Regular cardiac myocyte (primary cell): ENCODE measurements at places on chromosomes 3 and 15. TPM values are rescaled to one million over a fixed set of nuclear protein-coding genes. Genes with fewer than 3 reads are reported as not detected.

Gene NRG4
- total RNA-seq, result 0.56 TPM in 1 of 2 replicates, not detected in the other

Gene PRKCI
- total RNA-seq, result 50.4 and 84.6 TPM in 2 replicates

Gene IFT57
- total RNA-seq, result 44.3 and 64.0 TPM in 2 replicates

Gene MEGF11
- total RNA-seq, result not detected in 2 replicates

Gene FSTL1
- total RNA-seq, result 960 and 2,112 TPM in 2 replicates

Gene EXD1
- under 0.01 TPM in 1 of 2 replicates, not detected in the other for total RNA-seq

Gene CCDC9B
- total RNA-seq, result 16.9 and 18.0 TPM in 2 replicates

Gene TERC
- 199 and 580 TPM in 2 replicates for total RNA-seq

Gene DNAH12
- under 0.01 and 0.28 TPM in 2 replicates for total RNA-seq

Gene UNC13C
- not detected in 2 replicates for total RNA-seq

Gene SAXO2
- 0.38 and 1.1 TPM in 2 replicates for total RNA-seq
